Neural crest cell (in vitro differentiated cells): ENCODE measurements at places on chromosomes 4 and X.

DNA sequence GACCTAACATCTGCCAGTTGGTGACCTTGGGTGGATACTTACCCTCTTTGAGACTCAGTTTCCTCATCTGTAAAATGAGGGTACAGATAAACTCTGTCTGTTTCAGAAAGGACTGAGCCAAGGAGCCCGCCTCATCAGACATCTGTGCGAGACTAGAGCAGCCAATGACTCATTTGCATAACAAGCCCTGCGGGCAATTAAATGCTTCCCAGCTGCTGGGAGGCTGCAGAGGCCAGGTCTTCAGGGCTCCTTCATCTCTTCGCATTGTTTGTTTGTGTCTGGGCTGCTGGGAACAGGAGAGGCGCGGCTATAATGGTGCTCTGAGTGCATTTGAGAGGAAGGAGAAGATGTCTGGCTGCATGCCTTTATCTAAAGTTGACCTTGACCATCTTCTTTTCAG, 85.0 kb downstream of the ADRA2C start:
- no peak for DNase-seq

- no peak for DNase-seq
Measured at GRCh38 chr4:97720869-97721432, 422.3 kb downstream of the STPG2 start.

- no peak for DNase-seq
Measured at GRCh38 chr4:3512279-3512678, 19.9 kb downstream of the LRPAP1 start.

GRCh38 chr4:53505947-53506346, 85.3 kb downstream of the LNX1 start:
- no peak for DNase-seq

DNA sequence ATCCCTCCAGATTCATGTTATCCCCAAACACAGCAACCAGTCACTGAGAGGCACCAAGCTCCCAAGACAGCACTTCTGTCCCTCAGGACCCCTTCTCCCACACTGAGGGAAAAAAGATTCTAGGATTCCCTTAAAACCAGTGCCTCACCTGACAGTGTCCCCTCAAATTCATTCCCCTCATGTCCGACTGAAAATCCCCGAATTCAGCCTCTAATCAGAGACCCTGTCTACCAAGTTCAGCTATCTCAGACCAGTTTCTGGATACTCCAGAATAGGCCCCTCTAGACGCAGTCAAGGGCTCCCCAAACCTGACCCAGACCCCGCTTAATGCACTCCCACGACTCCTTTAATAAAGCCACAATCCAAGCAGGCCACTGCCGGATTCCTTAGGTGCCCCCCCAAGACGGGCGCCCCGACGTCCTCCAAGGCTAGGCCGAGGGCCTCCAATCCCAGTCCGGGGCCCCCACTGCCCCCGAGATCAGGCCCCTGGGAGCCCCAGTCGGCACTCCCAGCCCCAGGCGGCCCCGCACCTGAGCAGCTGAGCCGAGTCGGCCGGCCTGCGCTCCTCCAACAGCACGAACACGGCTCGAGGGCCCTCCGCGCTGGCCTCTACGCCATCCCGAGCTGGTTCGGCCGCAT, 457 bp downstream of the TFE3 start:
- DNase-seq, result no peak

GRCh38 chr4:169059306-169060211, 49.5 kb upstream of the CBR4 start:
- DNase-seq, result no peak

DNA sequence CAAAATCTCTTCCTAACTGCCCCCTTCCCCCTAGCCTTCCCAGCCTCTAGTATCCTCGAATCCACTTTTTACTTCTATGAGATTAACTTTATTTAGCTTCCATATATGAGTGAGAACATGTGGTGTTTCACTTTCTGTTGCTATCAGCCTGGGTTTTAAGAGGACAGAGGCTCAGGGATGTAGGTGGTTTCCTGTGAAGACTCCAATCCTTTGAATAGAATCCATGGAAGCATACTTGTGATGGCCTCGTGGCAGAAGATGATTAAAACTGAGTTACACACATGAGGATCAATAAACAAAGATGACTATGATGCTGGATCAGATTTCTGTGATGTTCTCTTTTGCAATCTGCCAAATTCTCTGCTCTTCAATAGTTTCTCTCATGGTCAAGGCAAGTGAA, 29.8 kb downstream of the CD99L2 start:
- no peak for DNase-seq

DNA sequence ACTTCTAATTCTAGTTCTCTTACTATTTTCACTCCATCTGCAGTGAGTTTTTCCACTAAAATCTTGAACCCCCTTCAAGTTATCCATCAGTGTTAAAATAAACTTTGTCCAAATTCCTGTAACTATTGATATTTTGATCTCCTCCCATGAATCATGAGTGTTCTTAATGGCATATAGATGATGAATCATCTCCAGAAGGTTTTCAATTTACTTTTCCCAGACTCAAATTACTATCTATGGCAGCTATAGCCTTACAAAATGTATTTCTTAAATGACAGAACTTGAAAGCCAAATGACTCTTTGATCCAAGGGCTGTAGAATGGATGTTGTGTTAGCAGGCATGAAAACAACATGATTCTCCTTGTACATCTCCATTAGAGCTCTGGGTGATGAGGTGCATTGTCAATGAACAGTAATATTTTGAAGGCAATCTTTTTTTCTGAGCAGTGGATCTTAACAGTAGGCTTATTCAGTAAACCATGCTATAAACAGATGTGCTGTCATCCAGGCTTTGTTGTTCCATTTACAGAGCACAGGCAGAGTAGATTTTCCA, 16.1 kb upstream of the IQCM start:
- DNase-seq, result no peak

DNA sequence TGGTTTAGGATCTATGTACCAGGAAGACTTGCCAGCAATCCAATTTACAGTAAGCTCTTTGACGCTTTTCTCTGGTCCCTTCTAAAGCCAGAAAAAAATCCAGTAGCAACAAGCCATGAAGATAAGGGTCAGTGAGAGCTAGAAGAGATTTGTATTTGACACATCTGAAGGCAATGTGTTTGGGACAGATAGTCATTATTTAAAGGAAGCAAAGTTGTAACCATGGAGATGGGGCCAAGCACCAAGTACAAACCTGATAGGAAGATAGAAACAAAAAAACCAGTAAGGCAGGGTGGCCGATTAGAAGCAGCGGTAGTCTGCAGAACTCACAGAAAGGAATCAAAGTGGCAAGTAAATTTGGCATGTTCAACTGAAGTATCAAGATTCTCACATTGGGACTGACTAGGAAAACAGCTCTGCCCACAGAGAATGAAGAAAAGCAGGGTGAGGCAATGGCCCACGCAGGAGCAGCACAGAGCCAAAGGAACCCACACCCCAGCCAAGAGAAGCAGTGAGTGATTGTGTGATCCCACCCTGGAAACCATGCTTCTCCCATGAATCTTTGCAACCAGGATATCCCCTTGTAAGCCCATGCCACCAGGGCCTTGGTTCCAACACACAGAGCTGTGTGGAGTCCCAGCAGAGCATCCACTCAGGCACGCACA, 12.9 kb upstream of the C4orf54 start:
- DNase-seq, result no peak

DNA sequence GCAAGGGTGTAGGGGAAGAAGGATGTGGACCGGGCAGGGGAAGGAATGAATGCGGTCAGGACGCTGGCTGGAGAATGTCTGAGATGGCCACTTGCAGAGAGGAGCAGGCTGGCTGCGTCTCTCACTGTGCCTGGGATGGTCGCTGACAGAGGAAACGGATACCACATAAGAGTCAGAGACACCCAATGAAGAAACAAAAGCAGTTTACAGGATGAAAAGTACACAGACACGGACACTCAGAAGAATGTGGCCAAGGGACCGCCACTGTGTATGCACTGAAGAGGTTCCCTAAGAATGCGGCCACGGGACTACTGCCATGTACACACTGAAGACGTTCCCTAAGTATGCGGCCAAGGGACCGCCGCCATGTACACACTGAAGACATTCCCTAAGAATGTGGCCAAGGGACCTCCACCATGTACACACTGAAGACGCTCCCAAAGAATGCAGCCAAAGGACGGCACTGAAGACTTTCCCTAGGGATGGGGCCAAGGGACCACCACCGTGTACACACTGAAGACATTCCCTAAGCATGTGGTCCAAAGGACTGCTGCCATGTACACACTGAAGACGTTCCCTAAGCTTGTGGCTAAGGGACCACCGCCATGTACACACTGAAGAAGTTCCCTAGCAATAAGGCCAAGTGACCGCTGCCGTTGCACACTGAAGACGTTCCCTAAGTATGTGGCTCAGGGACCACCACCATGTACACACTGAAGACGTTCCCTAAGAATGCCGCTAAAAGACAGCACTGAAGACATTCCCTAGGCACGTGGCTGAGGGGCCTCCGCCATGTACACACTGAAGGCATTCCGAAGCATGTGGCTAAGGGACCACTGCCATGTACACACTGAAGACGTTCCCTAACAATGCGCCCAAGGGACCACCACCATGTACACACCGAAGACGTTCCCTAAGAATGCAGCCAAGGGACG, 32.2 kb downstream of the DHRSX start:
- no peak for DNase-seq

DNA sequence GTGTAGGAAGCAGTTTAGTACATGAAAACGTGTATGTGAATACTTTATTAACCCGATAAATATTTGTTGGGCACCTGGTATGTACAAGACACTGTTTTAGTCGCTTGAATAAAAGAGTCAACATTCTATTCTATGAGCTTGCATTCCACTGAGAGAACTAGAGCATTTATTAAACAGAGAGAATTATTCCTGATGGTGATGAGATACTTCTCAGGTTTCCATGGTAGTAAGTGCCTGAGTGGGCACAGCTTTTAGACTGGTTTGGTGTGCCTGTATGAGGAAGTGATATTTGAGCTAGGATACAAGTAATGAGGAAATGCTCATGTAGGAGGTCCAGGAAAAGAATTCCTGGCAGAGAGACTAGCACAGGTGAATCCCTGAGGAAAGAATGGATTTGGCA, 94.2 kb downstream of the ATP10D start:
- no peak for DNase-seq

DNA sequence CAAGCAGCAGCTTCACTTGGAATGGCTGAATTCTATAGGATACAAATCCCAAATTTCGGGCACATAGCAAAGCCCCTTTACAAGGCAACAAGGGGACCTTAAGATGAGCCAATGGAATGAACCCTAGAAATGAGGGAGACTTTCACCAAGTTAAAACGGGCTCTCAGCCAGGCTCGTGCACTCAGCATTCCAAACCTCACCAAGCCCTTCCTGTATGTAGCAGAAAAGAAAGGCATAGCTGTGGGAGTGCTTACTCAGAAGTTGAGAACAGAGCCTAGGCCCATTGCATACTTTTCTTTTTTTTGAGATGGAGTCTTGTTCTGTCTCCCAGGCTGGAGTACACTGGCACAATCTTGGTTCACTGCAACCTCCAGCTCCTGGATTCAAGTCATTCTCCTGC, 10.8 kb upstream of the HERC5 start:
- no peak for DNase-seq

DNA sequence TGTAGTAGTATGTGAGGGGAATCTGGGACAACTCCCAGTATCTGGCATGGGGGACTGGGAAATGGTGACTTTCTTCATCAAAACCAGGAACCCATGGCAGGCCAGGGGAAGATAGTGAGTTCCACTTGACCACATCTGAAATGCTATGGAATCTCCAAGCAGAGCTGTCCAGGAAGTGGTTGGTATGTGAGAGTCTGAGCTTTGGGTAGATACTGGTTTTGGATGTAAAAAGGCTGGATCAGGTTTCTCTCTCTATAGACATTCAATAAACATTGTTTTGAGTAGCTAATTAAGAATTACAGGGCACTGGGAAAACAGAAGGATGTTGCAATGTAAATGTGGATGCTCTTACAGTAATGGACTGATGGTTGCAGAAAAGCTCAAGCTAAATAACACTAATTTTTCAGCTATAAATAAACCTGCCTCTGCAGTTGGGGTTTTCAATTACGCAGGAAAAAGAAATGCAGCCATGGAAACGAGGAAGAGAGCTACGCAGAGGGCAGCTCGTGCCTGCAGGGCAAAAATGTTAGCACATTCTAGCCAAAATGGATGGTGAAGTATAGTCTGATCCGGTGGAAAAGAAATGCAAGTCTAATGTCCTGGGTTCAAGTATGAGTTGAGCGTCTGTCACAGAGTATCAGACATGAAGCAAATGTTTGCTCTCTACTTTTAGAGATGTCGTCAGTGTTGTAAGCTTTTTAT, 13.4 kb upstream of the CHRNA9 start:
- DNase-seq, result no peak

DNA sequence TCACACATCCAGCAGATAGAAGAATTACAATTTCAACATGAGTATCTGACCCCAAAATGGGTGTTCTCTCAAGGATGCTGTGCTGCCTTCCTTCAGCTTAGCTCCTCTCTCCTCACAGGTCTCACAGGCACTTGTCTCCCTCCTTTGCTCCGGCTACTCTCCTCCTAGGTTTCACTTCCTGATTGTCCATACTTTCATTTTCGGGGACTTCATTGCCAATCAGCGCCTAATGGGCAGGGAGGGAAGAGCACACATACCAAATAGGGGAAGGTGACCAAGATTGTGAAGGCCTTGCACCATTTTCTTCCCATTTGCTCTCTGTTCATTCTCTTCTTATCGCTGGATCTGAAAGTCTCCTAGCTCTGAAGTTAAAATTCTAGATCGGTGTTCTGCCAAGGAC, 125.4 kb upstream of the EOLA2 start:
- DNase-seq, result no peak

DNA sequence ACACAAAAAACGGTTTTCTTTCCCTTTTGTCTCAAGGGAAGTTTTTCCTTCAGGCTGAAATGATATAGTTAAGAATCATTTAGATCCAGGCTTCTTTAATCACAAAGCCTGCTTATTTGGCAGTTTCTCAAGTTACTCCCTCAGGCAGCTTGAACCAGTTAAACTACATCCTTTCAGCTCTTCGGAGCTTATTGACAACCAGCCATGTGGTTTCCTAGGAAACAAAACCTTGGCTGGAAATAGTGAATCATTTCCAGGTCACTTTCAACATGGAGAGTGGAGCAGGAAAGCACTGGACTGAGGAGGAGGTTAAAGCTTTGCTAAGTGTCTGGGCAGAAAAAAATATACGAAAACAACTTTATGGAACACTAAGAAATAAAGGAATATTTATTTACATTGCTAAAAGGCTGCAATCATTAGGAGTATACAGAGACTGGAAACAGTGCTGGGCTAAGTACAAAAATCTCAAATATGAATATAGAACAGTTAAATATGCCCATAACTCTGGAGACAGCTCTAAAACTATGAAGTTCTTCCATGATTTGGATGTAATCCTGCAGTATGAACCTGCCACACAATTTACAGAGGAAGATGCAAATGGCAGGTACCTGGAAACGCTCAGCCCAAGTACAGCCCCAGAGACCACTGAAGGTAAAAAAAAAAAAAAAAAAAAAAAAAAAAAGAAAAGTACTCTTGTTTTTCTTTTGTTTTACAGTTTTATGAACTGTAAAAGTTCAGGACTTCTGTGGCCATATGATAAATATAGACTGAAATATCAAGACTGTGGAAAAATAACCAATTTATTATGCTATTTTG, 23.2 kb upstream of the AASDH start:
- no peak for DNase-seq

DNA sequence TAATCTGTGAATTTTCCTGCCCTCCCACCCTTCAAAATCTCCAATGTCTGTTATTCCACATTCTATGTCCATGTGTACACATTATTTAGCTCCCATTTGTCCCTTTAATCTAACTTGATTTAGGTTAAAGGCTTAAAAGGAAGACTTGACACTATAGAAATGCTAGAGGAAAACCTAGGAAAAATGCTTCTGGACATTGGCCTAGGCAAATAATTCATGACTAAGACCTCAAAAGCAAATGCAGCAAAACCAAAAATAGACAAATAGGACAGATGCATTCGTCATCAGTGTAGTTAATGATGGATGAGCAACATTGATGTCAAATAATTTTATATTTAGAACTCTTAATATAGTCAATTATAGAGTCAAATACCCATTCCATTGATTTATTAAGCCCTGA, 36.9 kb downstream of the INTU start:
- no peak for DNase-seq
